ENCODE measurements at places on chromosomes 2 and 18. TPM values are rescaled to one million over a fixed set of nuclear protein-coding genes. Genes with fewer than 3 reads are reported as not detected.

- no peak for DNase-seq
- H3K4me3 ChIP-seq = no peak overlapping the region
These were observed 123.4 kb downstream of the FAM124B start for GRCh38 chr2:224278531-224278930.

- H3K4me3 ChIP-seq = no peak overlapping the region
- no peak overlapping the region for H3K27ac ChIP-seq
- no peak for DNase-seq
- no peaks in the 10 kb centered on the region for H3K27me3 ChIP-seq
- no peaks in the 10 kb centered on the region for H3K36me3 ChIP-seq
These were observed 469.6 kb upstream of the CELF4 start for GRCh38 chr18:38035193-38035592.

GRCh38 chr2:217906798-217907197 lies 96.0 kb downstream of the TNS1 start:
- DNase-seq = peak; percentile 50
- H3K4me1 ChIP-seq = peaks cover 77% of the 10 kb centered on the region
- H3K36me3 ChIP-seq = peaks cover 5% of the 10 kb centered on the region
- H3K27me3 ChIP-seq = no peaks in the 10 kb centered on the region

GRCh38 chr2:144583741-144584453 lies 64.0 kb upstream of the ZEB2 start:
- no peak overlapping the region for H3K27ac ChIP-seq
- peaks cover 17% of the 10 kb centered on the region for H3K4me1 ChIP-seq
- H3K4me3 ChIP-seq = no peak overlapping the region
- H3K27me3 ChIP-seq = no peaks in the 10 kb centered on the region
- no peaks in the 10 kb centered on the region for H3K36me3 ChIP-seq
- no peak for DNase-seq

GRCh38 chr2:7881063-7881462 lies 800.8 kb upstream of the ID2 start:
- no peak overlapping the region for H3K4me3 ChIP-seq
- no peak for DNase-seq
- peaks cover 15% of the 10 kb centered on the region for H3K4me1 ChIP-seq

GRCh38 chr2:238238311-238238765 lies 1.5 kb downstream of the HES6 start:
- H3K4me1 ChIP-seq = peaks cover 46% of the 10 kb centered on the region
- H3K36me3 ChIP-seq = no peaks in the 10 kb centered on the region
- DNase-seq = no peak
- H3K4me3 ChIP-seq = no peak overlapping the region
- peaks cover 16% of the 10 kb centered on the region for H3K27me3 ChIP-seq

GRCh38 chr18:41456831-41457230 lies 498.2 kb upstream of the PIK3C3 start:
- H3K27me3 ChIP-seq = no peaks in the 10 kb centered on the region
- H3K4me3 ChIP-seq = no peak overlapping the region
- no peak for DNase-seq
- H3K36me3 ChIP-seq = no peaks in the 10 kb centered on the region
- no peaks in the 10 kb centered on the region for H3K4me1 ChIP-seq

- no peak overlapping the region for H3K4me3 ChIP-seq
- H3K27me3 ChIP-seq = no peaks in the 10 kb centered on the region
- peaks cover 14% of the 10 kb centered on the region for H3K4me1 ChIP-seq
- DNase-seq = no peak
- H3K27ac ChIP-seq = no peak overlapping the region
- H3K36me3 ChIP-seq = no peaks in the 10 kb centered on the region
These were observed 144.4 kb upstream of the ITGA6 start for GRCh38 chr2:172282944-172283343.

GRCh38 chr2:71000780-71001591 lies 6.3 kb upstream of the TEX261 start:
- no peaks in the 10 kb centered on the region for H3K36me3 ChIP-seq
- no peaks in the 10 kb centered on the region for H3K4me1 ChIP-seq
- H3K27me3 ChIP-seq = no peaks in the 10 kb centered on the region
- H3K27ac ChIP-seq = no peak overlapping the region
- peak overlapping the region; percentile 41 for H3K4me3 ChIP-seq

DNA sequence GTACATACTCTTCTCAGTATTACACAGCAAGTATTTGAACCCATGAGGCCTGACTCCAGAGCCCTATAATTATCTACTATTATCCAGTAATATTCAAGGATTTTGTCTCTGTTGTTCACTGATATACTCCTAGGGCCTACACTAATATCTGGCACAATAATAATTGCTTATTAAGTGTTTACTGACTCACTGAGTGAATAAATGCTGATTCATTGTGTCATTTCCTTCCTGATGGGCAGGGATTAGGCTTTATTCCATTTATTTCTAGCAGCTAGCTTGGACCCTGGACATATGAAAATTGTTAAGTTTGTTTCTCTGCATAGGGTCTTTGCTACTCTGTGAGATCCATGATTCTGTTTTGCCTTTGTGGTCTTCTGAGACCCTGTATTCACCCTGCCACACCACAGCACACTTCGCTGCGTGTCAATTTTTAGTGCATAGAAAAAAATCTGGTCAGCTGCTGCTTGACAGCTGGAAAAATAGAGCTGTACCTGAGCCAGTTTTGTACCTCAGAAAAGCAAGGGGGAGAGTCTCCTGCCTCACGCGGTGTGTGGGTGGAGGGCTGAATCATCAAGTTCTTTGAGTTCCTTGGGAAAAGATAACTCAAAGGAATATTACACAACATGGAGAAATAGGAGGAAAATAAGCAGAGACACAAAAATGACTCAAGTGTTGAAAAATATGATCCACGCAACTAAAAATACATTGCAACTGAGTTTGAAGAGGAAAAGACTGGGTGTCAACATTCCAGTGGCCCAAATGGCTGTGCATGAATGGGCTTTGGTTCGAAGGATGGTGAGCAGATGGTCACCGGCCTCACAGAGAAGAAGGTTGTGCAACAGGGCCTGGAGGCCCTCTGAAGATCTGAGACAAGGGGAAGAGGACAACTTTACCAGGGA lies 18.9 kb upstream of the DPP4 start:
- H3K4me3 ChIP-seq = no peak overlapping the region
- no peaks in the 10 kb centered on the region for H3K4me1 ChIP-seq
- no peaks in the 10 kb centered on the region for H3K36me3 ChIP-seq
- DNase-seq = no peak

DNA sequence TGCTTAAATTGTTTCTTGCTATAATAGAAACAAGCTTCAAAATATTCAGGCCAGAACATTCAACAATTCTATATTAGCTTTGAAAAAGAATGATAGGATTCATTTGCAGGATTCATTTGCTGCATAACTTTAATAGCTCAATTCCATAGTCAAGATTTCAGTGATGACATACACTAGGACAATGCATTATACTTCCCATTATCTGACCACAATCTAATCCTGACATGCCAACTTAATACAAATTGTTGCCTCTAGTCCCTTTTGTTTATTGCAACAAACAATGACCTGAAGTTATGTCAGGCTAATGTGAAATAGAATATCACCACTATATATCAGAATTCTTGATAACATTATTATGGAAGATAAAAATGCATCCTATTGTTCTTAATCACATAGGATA lies 169.4 kb downstream of the DNAH7 start:
- no peaks in the 10 kb centered on the region for H3K27me3 ChIP-seq
- H3K27ac ChIP-seq = no peak overlapping the region
- H3K4me1 ChIP-seq = no peaks in the 10 kb centered on the region
- no peaks in the 10 kb centered on the region for H3K36me3 ChIP-seq

- DNase-seq = no peak
- no peaks in the 10 kb centered on the region for H3K27me3 ChIP-seq
- peaks cover 7% of the 10 kb centered on the region for H3K4me1 ChIP-seq
- H3K36me3 ChIP-seq = no peaks in the 10 kb centered on the region
These were observed 56.9 kb downstream of the SLC38A11 start for GRCh38 chr2:164898475-164898874.

DNA sequence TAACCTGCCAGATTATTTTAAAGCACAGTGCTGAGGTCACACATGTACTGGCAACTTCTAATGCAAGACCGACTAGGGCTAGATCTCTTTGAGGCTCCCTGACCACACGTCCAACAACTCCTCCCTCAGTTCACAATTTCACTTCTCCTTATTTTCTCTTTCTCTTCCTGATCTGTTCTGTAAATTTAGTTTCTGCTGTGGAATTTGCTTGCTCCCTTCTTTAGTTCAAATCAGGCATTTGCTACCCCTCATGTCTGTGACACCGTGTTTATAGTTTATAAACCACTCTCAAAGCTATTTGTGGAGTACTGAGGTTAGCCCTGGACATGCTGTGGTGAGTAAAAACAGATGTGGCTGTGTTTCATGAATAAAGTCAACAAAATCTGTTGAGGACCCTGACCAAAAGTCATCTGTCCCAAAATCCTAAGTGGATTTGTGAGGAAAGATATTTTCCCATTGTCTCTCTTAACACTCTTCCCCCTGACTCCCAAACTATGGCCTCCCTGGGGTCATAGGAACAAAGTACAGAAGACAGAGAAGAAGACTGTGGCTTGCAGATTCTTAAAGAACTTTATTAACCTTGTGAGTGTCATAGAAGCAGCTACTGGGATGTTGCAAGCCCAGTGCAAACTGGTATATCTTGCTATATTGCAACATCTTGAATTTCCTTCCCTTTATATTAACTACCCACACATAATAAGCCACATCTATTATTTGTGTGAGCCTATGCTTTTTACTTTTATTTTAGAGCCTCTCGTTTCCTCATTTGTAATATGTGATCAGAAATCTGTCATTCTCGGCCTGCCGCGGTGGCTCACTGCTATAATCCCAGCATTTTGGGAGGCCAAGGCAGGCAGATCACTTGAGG lies 3.5 kb upstream of the NAGK start:
- no peaks in the 10 kb centered on the region for H3K36me3 ChIP-seq
- H3K4me1 ChIP-seq = peaks cover 58% of the 10 kb centered on the region
- no peaks in the 10 kb centered on the region for H3K27me3 ChIP-seq
- no peak overlapping the region for H3K4me3 ChIP-seq
- peak overlapping the region; percentile 99 for H3K27ac ChIP-seq
- peak; percentile 47 for DNase-seq

GRCh38 chr18:69689121-69689759 lies 258.4 kb downstream of the CD226 start:
- no peaks in the 10 kb centered on the region for H3K4me1 ChIP-seq
- no peak overlapping the region for H3K4me3 ChIP-seq
- no peak overlapping the region for H3K27ac ChIP-seq
- H3K27me3 ChIP-seq = no peaks in the 10 kb centered on the region
- DNase-seq = no peak

- H3K4me3 ChIP-seq = no peak overlapping the region
- H3K27me3 ChIP-seq = peaks cover 7% of the 10 kb centered on the region
- H3K27ac ChIP-seq = peak overlapping the region; percentile 43
- peaks cover 33% of the 10 kb centered on the region for H3K4me1 ChIP-seq
These were observed 9.6 kb downstream of the GDF7 start for GRCh38 chr2:20676353-20677215.

DNA sequence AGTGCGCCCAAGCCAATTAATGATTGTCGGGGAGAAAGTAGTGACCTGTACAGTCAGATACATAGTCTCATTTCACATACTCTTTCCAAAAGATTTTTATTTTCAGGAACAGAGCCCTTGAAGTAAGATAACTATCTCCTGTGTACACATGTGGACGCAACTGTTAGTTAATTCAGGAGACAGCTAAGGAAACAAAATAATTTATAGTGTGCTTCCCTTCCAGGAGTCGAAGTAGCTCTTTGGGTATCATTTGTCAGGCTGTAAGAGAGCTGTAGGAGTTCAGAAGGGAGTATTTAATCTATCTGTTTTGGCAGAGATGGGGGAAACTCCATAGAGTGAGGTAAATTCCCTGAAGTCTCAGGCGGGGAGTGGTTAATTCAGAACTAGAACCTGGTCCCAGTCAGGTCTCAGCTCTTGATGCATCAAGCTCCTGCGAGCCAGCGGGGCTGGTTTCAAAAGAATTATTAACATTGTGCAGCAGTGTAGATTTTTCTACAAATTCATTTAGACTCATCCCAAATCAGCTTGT lies 63.0 kb downstream of the MAPK4 start:
- no peaks in the 10 kb centered on the region for H3K36me3 ChIP-seq
- H3K27ac ChIP-seq = no peak overlapping the region
- H3K27me3 ChIP-seq = no peaks in the 10 kb centered on the region

GRCh38 chr2:205187731-205188130 lies 494.6 kb upstream of the NRP2 start:
- no peaks in the 10 kb centered on the region for H3K36me3 ChIP-seq
- H3K27me3 ChIP-seq = no peaks in the 10 kb centered on the region
- peaks cover 7% of the 10 kb centered on the region for H3K4me1 ChIP-seq
- H3K4me3 ChIP-seq = no peak overlapping the region
- DNase-seq = no peak

- H3K27ac ChIP-seq = no peak overlapping the region
- no peaks in the 10 kb centered on the region for H3K27me3 ChIP-seq
- H3K36me3 ChIP-seq = no peaks in the 10 kb centered on the region
- DNase-seq = no peak
- H3K4me3 ChIP-seq = no peak overlapping the region
These were observed 64.5 kb downstream of the TTC32 start for GRCh38 chr2:19837235-19837766.

DNA sequence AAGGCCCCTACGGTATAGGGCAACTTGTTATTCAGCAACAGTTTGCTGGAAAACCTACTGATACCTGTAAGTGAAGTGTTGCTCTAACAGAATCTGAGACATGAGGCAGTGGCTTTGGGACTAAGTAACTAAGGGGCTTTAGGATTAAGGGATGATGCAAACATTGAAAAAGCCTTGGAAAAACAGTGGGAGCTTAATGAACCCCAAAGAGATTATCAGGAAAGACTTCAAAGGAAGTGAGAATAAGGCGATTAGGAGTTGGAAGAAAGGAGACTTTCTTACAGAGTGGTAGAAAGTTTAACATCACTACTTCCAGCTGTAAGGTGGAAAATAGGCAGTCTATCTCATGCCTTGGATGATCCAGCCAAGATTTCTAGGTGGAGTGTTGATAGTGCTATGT lies 158.2 kb upstream of the TRIB2 start:
- DNase-seq = no peak
- peaks cover 11% of the 10 kb centered on the region for H3K4me1 ChIP-seq
- H3K36me3 ChIP-seq = no peaks in the 10 kb centered on the region
- no peaks in the 10 kb centered on the region for H3K27me3 ChIP-seq
- H3K27ac ChIP-seq = no peak overlapping the region

The ABCB11 gene
- not detected for total RNA-seq

The GALR1 gene
- total RNA-seq = 1.8 TPM

The TMEM247 gene
- not detected for total RNA-seq

The L3MBTL4 gene
- 23.3 TPM for total RNA-seq

The TLX2 gene
- 0.73 TPM for total RNA-seq

The MARCO gene
- 2.0 TPM for total RNA-seq

The LRRTM4 gene
- total RNA-seq = 2.2 TPM

The SATB2 gene
- 0.89 TPM for total RNA-seq

The DCAF17 gene
- 28.6 TPM for total RNA-seq

The UGT1A8 gene
- total RNA-seq = not detected

The CHMP3 gene
- 25.7 TPM for total RNA-seq

The RHBDD1 gene
- 5.4 TPM for total RNA-seq

The POU3F3 gene
- total RNA-seq = not detected

The DUSP19 gene
- 4.5 TPM for total RNA-seq
